ENCODE measurements at places on chromosomes 4 and X. TPM values are rescaled to one million over a fixed set of nuclear protein-coding genes. Genes with fewer than 3 reads are reported as not detected.

SFRP2 gene
- total RNA-seq, result not detected

PAGE5 gene
- not detected for total RNA-seq

FAM3A gene
- total RNA-seq, result 20.6 TPM

HPRT1 gene
- total RNA-seq, result 9.4 TPM

TEX13C gene
- not detected for total RNA-seq
